ENCODE measurements at places on chromosomes 7 and 10.

GRCh38 chr10:69579464-69580060 is 6.3 kb upstream of the NEUROG3 start:
- no peak for DNase-seq

DNA sequence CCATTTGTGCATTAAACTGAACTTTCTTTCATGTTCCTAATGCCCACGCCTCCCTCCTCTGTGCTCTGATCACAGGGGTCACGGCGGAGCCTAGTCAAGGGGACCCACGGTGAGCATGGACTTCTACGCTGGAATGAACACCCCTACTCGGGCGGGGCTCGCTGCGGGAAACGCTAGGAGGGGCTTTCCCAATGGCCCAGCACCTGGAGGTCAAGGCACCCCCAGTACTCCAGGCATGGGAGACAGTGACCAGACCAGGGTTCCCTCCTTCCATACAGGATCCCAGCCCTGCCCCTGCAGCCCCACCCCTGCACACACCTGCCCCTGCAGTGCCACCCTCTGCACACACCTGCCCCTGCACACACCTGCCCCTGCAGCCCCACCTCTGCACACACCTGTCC is 27.1 kb upstream of the NKX6-2 start:
- DNase-seq: no peak

DNA sequence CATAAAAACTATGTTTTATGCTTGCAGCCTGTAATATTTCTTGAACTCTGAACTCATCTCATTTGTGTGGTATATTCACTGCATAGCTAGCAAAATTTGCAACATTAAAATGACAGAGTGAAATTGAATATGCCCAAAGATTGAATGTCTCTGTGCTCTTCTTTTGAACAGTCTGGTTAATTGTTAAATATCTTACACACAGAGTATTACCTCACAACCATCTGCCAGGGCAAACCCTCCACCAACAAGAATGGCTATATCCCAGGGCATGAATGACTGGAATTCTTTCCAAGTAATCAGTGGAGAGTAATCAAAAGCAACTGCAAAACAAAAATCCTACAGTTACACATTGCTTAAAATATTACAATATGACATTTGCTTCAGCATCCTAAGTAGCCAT is 76.9 kb downstream of the SLC13A1 start:
- no peak for DNase-seq

DNA sequence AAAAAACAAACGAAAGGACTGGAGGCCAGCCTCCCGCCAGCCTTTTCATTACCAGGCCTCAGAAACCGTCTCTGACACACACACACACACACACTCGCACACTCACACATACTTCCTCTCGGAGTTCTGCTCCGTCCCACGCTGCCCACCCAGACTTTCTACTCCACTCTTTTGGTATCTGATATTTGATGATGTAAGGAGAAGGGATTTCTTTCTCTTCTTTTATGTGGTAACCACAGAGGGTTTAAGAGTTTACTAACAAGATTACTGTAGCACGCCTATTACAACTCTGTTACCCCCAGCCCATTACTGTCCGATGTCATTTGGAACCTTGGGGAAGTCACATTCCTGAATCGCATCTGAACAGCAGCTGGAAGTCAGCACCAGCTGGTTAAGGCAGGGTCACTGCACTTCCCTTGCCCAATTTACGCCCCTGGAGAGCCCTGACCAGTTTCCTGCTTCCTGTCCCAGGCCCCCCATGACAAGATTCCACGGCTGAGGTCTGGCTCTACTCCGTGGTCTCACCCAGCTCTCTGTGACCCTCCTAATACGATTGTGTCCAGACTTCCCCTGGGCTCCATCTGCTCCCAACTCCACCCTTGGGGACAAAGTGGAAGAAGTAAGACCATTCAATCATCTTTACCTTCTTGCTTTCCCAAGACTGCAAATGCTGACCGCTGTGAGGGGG is 1.1 kb downstream of the DENND2A start:
- no peak for DNase-seq

DNA sequence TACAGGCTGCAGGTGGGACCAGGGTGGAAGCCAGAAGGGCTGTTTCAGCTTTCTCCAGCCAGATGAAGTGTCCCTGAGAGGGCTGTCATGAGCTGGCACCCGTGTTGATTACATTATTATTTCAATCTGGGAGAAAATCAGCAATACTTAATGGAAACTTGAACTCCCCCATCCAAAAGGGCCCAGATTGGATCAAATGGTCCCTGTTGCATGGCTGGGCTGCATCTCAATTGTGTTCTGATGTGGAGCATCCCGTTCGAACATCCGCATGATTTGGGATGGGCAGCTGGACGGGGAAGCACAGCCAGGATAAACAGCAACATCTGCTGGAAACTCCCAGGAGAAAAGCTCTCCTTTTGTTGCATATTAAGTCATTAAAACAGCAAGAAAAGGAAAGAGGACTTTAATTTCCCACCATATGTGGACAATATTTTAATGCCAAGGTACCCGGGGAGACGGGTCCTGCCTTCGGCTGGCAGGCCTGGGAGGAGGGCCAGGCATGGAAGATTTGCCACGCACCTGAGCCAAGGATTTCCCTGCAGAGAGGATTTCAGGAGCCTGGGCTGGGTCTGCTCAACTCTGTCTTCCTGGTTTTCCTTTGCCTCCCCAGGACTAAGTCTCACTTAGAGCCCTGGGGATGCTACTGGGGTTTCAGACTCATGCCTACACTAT is 52.4 kb downstream of the NPTX2 start:
- no peak for DNase-seq

Measured in astrocyte of the cerebellum (primary cell).